ENCODE measurements at places on chromosomes 13 and 19.

DNA sequence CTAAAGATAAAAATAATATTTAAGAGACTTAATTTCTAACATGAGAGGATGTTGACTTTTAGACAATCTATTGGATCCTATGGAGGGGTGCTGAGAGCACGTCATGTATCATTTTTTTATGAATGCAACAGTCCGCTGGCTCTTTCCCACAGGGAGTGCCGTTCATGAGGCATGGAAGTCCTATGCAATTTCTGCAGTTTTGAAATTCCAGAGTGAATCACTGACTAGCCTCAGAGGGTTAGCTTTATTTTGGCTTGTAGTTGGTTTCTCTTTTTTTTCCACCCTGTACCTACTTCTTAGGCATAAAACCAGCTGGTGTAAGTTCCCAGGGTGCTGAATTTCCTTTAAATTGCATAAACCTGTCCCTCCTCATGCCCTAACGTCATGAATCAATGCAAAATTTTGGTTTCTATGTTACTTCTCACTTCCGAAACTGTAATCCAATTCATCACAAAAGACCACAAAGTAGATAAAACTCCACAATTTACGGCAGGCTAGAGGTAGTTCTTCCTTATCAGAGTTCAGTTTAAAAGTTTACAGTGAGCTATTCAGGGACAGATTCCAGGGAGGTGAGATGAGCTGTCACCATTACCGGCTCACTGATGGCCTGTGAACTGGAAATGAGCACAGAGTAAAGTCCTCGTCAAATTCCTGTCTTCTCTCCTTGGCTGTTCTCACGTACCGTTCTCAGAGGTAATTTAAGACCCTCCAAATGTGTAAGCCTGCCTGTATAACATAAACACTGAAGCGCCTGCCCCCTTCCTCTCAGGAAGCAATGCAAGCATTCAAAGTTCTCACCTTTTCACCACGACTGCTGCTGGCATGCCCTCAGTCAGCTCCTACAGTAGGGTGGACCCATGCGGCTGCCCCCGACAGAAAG lies 216.6 kb upstream of the SLC10A2 start:
- DNase-seq: no peak

DNA sequence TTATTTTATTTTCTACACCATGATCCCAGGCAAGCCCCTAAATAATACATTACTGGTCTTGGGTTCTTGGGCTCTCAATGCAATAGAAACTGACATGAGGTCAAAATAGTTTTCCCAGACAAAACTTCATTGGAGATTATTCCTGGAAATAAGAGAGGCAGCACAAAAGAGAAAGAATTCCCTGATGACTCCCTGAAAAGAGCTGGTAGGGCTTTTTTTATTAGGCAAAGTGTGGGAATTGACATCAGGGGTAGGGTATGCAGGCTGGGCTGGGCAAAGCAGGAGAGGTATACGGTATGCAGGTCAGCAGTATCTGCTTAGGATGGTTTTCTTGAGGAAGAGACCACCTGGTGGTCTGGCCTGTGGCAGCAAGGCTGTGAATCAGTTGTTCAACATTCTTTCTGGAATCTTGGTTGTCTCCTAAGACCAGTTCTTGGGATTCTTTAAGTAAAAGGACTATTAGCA lies 9.3 kb upstream of the IGFL3 start:
- no peak for DNase-seq

DNA sequence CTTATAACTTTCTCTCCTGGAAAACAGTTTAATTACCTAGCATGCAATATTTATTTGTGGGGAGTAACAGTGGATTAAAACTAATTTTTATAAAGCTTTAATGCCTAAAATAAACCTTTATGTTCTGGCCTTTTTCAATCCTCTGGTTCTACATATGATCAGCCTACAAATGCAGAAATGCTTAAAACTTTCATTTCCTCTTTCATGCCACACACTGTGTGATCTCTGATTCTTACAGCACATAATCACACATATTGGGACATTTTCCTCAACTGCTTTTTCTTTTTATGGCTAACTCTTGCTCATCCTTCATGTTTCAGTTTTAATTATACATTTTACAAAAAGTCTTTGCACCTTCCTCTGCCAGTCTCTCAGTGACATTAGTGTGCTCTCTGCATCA lies 910.8 kb upstream of the SLITRK6 start:
- no peak for DNase-seq

DNA sequence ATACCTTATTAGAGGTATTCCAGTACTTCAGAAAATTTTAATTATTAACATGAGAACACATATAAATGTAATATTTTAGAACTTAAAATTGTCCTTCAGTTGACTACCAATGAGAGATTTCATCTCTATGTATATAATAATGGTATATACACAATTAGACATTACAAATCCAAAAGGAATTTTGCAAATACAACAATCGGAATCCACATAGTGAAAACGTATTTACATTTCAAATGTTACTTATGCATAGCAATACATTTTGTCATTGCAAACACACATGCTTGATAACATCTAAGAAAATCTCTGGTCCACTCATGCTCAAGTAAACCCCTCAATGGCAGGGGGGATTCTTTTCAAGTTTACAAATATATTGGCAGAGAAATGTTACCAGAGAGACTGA lies 2345.2 kb downstream of the PCDH9 start:
- no peak for DNase-seq

DNA sequence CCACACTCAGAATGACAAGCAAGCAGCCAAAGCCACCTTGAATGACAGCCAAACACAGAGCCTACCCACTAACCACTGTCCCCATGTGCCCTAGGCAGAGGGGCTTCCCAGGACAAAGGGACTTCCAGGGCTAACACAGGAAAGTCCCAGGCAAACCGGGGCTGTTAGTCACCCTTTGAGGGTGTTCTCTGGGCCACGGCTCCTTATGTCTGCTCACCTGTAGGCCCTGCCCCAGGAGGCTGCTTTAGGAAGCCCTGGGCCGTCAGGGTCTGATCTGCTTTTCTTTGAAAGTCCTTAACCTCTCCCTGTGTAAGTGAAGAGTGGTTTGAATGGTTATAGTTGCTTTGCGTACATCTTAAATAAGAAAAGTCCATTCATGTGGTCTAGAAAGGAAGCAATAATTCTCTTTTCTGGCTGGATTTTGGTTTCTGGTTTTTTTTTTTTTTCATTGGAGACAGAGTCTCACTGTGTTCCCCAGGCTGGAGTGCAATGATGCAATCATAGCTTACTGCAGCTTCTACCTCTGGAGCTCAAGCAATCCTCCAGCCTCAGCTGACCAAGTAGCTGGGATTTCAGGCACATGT lies 161.4 kb downstream of the EFNB2 start:
- DNase-seq: peak; percentile 53

- DNase-seq: no peak
These were observed 132.1 kb downstream of the RNF17 start for GRCh38 chr13:24896061-24896460.

GRCh38 chr13:62375653-62376052 lies 960.0 kb upstream of the PCDH20 start:
- DNase-seq: no peak

DNA sequence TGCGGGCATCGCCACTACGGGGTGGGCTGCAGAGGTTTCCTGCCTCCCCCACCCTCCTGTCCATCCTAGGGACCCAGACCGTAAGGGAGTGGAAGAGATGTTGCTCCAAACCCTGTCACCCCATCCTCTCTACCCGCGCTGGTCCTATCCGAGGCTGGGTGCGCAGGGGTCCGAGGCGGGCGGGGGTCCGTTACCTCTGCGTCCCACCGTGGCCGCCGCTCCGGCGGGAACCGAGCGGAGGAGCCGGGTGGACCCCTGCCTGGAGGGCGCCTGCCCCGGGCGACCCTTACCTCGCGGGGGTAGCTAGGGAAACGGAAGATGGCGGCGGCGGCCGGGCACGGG lies at the start of gene DGKH:
Gene DGKH, plus strand, starts transcription at position 307 of the 342 bp plus-strand sequence. CDS start 126 bp downstream, outside the sequence.
- no peak for DNase-seq

- DNase-seq: no peak
These were observed 3.4 kb downstream of the POSTN start for GRCh38 chr13:37595162-37595561.

- DNase-seq: no peak
These were observed 327.3 kb downstream of the ATP8A2 start for GRCh38 chr13:25699056-25699455.

DNA sequence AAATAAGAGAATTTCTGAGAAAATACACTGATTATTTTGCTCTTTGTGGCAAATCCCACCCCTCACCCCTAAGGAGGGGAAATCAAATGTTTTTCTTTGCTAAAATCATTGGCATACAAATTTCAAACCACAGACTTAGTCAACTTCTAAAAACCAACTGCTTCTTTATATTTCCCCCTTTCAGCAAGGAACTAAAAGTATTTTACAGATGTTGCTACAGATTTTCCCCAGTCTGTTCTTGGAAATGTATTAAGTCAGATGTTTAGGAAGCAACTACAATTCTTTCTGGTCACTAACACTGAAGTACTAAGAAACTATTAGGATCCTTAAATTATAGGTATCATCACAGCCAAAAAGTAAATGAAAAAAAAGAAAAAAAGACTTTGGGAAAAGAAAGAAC lies 6.9 kb downstream of the MTMR6 start:
- no peak for DNase-seq

DNA sequence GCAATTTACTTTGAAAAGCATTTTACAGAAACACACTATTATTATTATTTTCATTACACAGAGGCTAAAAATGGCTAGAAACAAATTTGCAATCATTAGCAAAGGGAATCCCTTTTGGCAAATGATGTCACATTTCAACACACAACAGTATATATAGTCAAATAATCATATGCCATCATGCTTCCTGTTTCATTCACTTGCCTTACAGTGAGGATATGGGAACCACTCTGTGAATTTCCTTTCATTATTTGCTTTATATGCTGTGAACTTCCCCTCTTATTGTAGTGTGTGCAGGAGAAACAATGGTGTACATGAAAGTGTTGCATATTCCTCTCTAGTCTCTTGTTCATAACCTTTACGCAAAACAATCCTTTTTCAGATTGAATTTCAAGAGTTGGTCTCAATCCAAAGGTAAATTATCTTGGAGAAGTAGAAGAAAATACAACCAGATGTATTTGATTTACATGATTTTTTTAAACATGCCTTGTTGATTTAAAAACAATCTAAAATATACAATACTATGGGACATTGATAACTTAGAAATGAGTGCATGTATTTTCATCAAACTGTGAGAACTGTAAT lies 657.3 kb downstream of the EFNB2 start:
- DNase-seq: no peak

- no peak for DNase-seq
These were observed 89.5 kb upstream of the RFC3 start for GRCh38 chr13:33728271-33729037.

DNA sequence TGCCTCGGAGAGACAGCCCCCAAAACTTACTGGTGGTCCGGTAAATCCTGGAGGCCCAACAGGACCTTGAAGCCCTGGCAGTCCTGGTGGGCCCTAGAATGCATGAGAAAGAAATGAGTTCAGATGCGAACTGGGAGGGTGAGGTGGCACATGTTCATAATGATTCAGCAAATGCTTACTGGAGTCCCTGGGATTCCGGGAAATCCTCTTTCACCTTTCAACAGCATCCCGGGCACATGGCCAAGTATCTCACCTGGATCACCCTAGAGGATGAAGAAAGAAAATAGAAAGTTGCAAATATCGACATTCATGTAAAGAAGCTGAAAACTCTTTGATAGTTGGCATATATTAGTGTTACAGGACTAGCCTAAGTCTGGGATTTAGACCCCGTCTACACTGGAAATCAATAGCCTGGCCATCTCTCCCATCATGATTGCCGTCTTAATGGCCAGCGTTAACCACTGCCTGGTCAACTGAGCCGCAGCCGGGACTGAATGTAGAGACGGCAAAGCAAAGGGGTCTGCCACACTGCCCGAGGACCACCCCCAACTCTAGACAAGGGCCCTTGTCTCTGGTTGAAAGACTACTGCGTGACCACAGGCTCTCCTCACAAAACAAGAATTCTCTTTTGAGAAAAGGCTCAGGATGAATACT lies 96.9 kb downstream of the COL4A1 start:
- DNase-seq: peak; percentile 8

- DNase-seq: peak; percentile 99
These were observed 6.5 kb downstream of the MED29 start for GRCh38 chr19:39397360-39398296.

GRCh38 chr19:3314962-3315675 lies 51.3 kb upstream of the NFIC start:
- no peak for DNase-seq

GRCh38 chr13:97834250-97834649 lies 119.2 kb upstream of the IPO5 start:
- DNase-seq: no peak

- no peak for DNase-seq
These were observed 128.8 kb downstream of the ZDHHC20 start for GRCh38 chr13:21330126-21330861.

DNA sequence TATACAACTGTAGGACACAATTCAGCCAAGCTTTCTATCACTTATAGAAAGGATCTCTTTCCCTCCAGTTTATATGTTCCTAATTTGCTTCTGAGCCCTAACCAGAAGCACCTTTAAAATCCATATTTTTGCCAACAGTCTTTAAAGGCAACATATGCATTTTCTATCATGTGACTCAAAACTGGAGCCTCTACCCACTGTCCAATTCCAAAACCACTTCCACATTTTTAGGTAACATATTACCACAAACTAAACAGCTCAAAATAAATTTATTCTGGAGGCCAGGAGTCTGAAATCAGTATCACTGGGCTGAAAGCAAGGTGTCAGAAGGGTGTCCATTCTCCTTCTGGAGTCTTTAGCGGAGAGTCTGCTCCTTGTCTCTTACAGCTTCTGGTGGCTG lies 15.9 kb upstream of the EFNB2 start:
- no peak for DNase-seq

- no peak for DNase-seq
These were observed 8.5 kb upstream of the MARCHF2 start for GRCh38 chr19:8404391-8405151.

- no peak for DNase-seq
These were observed 270.9 kb downstream of the SLC7A1 start for GRCh38 chr13:29324601-29325000.

GRCh38 chr13:93955904-93956303 lies 523.6 kb downstream of the DCT start:
- DNase-seq: no peak

DNA sequence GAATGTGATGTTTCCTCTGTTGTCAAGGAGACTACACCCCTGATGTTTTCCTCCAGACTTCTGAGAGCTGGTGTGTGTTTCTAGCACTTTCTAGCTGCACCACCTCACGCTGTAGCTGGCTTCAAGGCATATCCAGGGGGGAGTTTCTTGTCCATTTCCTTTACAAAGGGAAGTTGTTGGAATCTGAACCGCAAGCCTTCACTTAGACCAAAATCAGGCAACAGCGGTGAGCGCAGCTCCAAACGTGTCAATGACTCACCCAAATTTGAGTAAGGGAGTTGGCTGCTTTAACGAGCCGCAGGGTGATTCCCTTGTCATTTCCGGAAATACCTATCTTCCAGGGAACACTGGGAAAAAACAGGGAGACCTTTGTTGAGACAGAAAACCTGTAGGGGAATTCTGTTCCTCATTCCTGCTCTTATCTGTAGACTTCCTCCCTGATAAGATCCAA lies 2.5 kb downstream of the LDLR start:
- peak; percentile 73 for DNase-seq

Data from activated CD8-positive, alpha-beta memory T cell treated with anti-CD3 and anti-CD28 coated beads, Interleukin-2, amount 50 U/mL, for 48 hours (primary cell).